ENCODE measurements at places on chromosomes 3 and 15.

- no peak for DNase-seq
These were observed 52.8 kb downstream of the MGA start for GRCh38 chr15:41713047-41713446.

DNA sequence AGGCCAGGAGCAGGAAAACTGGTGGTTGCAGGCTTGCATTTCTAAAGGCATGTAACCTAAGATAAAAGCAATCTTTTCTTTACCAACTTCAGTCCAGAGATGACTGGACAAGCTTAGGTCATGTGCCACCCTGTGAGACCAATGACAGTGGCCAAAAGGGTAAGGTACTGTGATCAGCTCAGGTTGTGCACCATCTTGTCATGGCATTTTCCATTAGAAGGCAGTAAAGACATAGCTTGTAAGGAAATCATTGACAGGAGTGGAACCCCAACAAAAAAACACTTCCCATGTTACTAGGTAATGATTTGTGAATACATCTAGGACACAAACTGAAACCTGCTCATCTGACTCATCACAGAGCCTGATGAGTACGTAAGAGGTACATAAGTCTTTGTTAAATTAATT is 35.2 kb downstream of the SSR3 start:
- DNase-seq = no peak

- DNase-seq = no peak
These were observed 26.7 kb upstream of the MCF2L2 start for GRCh38 chr3:183455089-183455488.

- DNase-seq = no peak
These were observed 793.0 kb downstream of the EDEM1 start for GRCh38 chr3:5980475-5980874.

DNA sequence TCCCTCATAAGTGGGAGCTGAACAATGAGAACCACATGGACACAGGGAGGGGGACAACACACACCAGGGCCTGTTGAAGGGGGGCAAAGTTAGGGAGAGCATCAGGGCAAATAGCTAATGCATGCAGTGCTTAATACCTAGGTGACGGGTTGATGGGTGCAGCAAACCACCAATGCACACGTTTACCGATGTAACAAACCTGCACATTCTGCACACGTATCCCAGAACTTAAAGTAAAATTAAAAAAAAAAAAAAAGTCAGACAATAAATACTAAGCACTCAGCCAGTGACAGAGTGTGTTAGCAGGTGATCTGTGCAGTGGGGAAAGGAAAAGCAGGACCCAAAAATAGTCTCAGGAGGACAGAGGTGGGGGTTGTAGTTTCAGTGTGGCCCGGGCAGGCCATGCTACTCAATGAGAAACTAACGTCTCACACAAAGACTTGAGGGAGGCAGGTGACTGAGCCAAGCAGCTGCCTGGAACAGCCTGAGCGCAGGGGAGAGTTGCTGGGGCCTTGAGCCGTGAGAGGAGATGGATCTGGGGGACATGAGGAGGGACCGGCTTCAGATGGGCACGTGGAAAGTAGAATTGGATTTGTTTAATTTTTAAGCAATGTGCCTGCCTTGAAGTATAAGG is 18.4 kb downstream of the ANKDD1A start:
- DNase-seq = no peak

- no peak for DNase-seq
These were observed 11.2 kb downstream of the ACAN start for GRCh38 chr15:88814393-88814792.

DNA sequence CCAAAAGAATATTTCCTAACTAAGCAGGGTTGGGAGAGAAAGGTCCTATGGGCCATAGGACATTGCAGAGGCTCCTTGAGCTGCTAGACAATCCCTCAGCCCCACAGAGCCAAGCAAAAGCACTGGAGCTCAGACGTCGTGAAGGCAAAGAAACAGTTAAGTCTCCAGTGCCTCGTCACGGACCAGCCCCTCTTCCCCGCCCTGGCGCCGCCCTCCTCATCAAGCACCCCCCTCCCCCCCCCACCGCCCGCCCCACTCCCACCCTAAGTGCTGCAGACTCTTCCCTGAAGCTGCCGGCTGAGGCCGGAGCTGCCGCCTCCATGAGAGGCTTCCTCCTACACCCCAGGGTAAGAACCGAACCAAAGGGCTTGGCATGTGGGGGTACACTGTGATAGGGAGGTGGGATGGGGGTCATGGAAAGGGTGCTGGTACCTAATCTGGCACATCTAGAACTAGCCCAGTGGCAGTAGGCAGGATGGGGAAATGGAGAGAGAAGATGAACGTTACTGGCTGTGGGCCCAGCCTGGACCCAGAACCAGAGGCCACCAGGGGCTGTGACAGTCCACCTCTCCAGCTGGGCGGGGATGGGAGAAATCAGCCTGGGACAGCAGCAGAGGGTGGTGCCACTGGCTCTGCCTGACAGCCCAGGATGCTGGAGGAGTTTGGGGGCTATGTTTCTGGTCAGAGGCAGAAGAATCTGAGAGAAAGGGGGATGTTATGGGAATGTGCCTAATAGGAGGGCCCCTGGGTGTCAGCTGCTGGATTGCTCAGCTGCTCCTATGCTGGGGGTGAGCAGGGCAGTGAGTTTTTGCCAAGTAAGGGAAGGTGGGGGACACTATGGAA is at the start of gene MAP1A:
Gene MAP1A, plus strand, starts transcription at position 255 of the 843 bp plus-strand sequence. CDS start 3,866 bp downstream, outside the sequence.
- peak; percentile 63 for DNase-seq

- DNase-seq = no peak
These were observed 103.1 kb downstream of the TLE3 start for GRCh38 chr15:69994429-69995205.

DNA sequence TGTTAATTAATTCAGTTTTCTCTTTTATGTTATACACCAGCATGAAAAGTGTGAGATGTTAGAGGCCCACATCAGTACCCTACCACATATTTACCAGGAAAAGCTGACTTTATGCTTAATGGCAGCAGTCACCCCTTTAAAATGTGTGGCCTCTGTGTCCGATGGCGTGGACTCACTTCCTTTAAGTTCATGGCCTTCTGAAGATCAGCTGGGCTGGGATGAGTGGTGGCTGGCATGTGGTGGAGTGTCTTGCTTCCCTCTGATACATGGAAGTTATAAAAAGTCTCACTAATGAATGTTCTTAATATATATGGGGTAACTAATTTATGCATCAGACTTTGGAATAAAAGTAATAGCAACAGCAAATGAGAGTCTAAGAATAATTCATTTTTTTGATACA is 32.1 kb downstream of the PPARG start:
- DNase-seq = no peak

DNA sequence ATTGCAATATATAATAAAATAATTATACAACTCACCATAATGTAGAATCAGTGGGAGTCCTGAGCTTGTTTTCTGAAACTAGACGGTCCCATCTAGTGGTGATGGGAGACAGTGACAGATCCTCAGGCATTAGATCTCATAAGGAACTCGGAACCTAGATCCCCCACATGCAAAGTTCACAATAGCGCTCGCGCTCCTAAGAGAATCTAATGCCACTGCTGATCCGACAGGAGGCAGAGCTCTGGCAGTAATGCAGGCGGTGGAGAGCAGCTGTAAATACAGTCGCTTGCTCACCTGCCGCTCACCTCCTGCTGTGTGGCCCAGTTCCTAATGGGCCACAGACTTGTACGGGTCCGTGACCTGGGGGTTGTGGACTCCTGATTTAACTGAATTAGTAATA is 87.8 kb downstream of the P3H2 start:
- DNase-seq = no peak

GRCh38 chr3:182342252-182342651 is 451.1 kb upstream of the ATP11B start:
- DNase-seq = no peak

Measured in posterior cingulate gyrus (tissue), 11 donors.